ENCODE measurements at places on chromosomes 2 and 18. TPM values are rescaled to one million over a fixed set of nuclear protein-coding genes. Genes with fewer than 3 reads are reported as not detected.

DNA sequence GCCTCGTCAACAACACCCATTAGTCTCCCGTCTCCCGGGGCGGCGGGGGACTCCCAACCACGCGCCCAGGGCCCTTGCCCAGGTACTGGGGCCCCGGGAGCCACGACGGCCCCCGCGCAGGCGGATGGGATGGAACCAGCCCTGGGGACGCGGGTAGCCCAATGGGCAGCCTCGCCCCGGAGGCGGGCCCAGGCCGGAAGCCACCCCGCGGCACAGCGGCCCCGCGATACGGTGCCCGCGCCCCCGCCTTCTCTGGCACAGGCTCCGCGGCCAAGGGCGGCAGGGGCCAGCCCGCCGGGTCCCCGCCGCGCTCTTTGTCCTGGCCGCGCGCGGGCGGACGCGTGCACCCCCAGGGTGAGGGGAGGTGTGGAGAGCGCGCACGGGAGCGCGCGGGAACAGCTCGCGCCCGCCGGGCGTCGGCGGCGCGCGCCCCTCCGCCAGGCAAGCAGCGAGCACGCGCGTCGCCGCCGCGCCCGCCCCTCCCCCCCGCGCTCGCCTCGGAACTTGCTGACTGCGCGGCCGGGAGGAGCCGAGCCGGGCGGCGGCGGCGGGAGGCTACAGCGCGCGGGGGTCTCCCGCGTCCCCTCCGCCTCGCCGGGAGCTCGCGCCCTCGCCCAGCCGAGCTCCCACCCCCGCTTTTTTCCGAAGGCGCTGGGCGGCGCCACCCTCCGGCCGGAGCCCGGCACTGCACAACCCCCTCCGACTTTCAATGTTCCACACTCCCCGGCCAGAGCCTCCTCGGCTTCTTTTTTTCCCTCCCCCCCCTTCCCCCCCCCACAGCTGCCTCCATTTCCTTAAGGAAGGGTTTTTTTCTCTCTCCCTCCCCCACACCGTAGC lies at the start of gene UBE2E3:
TSS of gene UBE2E3 (plus strand) at position 500 of the 837 bp plus-strand sequence. CDS start 1,438 bp downstream, outside the sequence.
- peak; percentile 91 for DNase-seq

CTDP1 gene
- 11.0 TPM for polyA plus RNA-seq

- DNase-seq: no peak
Measured at GRCh38 chr2:134260713-134261112, 6.8 kb downstream of the MGAT5 start.

DNA sequence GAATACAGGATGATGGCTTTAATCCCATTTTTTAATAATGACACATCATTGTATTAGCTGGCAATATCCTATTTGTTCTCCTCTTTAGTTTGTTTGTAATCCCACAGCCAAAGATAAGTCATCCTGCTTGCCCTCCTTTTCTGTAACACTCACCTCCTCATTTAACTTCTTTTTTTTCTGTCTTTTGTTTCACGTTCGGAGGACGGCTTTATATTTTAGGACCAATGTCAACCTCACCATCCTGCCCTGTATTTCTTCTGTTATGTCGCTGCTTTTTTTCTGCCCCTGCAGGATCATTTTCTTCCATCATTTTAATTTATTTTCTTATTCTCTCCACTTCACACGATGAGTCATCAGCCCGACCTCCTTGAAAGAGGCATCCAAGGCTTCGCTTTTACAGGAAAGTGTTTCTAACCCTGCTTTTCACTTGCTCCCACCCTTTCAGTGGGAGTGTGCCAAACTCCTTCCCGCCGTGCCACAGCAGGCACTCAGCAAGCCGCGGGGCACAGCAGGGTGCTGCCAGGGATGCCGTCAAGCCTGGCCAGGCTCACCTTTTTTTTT lies 11.4 kb downstream of the RAB31 start:
- no peak for DNase-seq

CCDC138 gene
- polyA plus RNA-seq: 4.3 TPM
